Myocyte (in vitro differentiated cells): ENCODE measurements at places on chromosomes 7 and 10. TPM values are rescaled to one million over a fixed set of nuclear protein-coding genes. Genes with fewer than 3 reads are reported as not detected.

Gene DENND2A
- 0.05 and 0.21 TPM in 2 replicates for total RNA-seq

Gene RSBN1L
- total RNA-seq = 8.5 and 13.3 TPM in 2 replicates

Gene EBF3
- total RNA-seq = 21.9 and 32.2 TPM in 2 replicates

Gene CALCR
- not detected in 2 replicates for total RNA-seq

Gene MYH16
- total RNA-seq = not detected in 2 replicates

Gene GIMAP6
- not detected in 2 replicates for total RNA-seq

Gene NUDT13
- total RNA-seq = 2.6 and 4.6 TPM in 2 replicates

Gene ZNF248
- total RNA-seq = 11.4 and 12.1 TPM in 2 replicates

Gene SPDYE6
- total RNA-seq = not detected in 2 replicates

Gene NKX1-2
- total RNA-seq = not detected in 2 replicates

Gene CDNF
- total RNA-seq = 0.88 and 2.9 TPM in 2 replicates

Gene GRK5
- total RNA-seq = 1.1 and 1.8 TPM in 2 replicates

Gene TRPV6
- total RNA-seq = not detected in 2 replicates

Gene NEUROD6
- not detected in 2 replicates for total RNA-seq

Gene GJC3
- not detected in 2 replicates for total RNA-seq

Gene COL1A2
- 1,439 and 1,654 TPM in 2 replicates for total RNA-seq

Gene NPY
- not detected in 2 replicates for total RNA-seq

Gene WDR86
- total RNA-seq = 0.42 TPM in 1 of 2 replicates, not detected in the other

Gene ZNF736
- 7.6 and 10.2 TPM in 2 replicates for total RNA-seq

Gene IDI2
- total RNA-seq = not detected in 2 replicates

Gene ATG9B
- total RNA-seq = 0.11 and 0.21 TPM in 2 replicates

Gene CUX1
- 43.0 and 46.5 TPM in 2 replicates for total RNA-seq

Gene SPDYE9
- total RNA-seq = 0.08 and 0.26 TPM in 2 replicates

Gene ZPBP
- total RNA-seq = not detected in 2 replicates

Gene MRC1
- total RNA-seq = 0.05 TPM in 2 replicates

Gene AGBL3
- 2.9 and 6.5 TPM in 2 replicates for total RNA-seq

Gene ADRB1
- 0.67 TPM in 1 of 2 replicates, not detected in the other for total RNA-seq

Gene SEC31B
- 4.9 and 6.9 TPM in 2 replicates for total RNA-seq

Gene GTF2I
- 253 and 267 TPM in 2 replicates for total RNA-seq

Gene RSU1
- total RNA-seq = 57.1 and 63.4 TPM in 2 replicates

Gene CYP2C19
- total RNA-seq = 0.08 TPM in 1 of 2 replicates, not detected in the other

Gene PHKG1
- total RNA-seq = 35.2 and 57.5 TPM in 2 replicates

Gene SYT15
- 0.03 TPM in 1 of 2 replicates, not detected in the other for total RNA-seq

Gene FAS
- 13.9 and 21.3 TPM in 2 replicates for total RNA-seq

Gene ARHGEF35
- 0.21 TPM in 2 replicates for total RNA-seq

Gene MGMT
- total RNA-seq = 18.7 and 20.9 TPM in 2 replicates

Gene TMEM120A
- 110 and 115 TPM in 2 replicates for total RNA-seq
